Substantia nigra (tissue), 51 donors: ENCODE measurements at places on chromosomes 11 and 22.

GRCh38 chr11:7846003-7846402 lies 49.3 kb upstream of the OR5P2 start:
- DNase-seq: no peak

DNA sequence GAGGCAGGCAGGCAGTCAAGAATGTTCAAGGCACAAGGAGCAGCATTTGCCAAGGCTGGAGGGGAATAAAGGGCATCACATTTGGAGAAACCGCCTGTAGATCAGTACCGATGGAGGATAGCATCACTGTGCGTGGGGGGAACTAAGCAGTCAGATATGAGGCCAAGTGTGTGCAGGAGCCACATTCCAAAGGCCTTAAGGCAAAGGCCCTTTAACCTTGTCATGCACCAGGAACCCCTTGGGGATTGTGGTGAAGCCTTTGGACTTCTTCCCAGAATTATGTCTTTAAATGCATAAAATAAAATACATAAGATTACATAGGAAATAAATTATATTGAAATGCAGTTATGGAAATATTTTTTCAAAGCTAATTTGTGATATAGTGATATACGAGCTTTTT lies 532.1 kb downstream of the BUD13 start:
- DNase-seq: no peak

DNA sequence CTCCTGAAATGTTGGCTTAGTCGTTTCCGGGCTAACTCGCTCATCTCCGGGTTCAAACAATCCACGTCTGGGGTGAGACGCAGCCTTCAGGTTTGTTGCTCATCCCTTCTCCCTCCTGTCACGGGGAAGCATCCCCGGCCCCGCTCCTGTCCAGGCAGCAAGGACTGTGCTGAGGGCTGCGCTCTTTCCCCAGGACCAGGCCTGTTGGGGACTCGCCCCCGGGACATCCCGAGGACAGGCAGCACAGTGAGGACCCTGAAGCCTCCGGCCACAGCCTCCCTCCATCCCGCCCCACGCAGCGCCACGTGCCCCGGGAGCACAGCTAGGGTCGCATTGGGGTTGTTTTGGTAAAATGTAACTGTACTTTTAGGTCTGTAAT lies 252.0 kb downstream of the BRD1 start:
- no peak for DNase-seq

DNA sequence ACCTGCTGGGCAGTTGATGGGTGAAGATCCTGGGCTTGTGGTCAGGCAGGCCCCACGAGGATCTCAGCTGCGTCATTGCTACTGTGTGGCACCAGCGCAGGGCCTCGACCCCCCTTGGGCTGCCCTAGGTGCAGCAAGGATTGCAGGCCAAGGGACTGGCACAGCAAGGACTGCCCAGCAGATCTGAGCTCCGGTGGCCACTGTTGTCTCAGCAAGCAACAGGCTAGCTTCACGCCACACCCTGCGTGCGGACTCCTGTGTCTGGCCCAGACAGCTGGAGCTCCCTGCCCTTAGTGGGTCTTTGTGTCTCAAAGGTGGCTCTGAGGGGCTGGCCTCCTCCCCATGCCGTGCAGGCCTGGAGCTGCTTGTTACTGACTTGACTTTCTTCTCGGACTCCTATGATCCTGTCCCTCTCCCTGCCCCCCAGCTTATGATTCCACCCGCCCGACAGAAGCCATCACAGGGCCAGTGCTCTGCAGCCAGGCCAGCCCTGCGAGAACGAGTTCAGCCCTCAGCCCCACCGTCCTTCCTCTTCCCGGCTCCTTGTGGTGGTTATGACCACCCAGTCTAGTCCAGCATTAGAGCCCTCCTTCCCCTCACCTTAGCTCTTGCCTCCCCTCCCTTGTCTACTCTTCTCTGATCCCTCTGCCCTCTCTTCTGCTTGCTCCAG lies 295.6 kb downstream of the TBC1D22A start:
- no peak for DNase-seq

DNA sequence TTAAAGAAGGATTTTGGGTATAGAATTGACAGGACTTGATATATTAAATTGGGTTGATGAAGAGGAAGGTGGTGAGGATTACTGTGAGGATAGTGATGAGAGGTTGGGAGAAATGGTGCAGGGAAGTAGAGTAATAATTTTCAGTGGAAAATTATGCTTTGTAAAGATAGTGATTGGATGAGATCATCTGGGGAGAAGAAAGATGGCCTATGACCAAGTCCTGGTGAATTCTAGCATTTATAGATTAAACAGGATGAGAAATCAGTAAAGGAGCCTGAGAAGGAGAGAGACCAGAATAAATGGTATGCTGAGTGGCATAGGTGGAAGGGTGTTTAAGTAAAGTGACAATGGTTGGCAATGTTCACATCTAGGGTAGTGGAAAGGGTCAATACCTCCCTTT lies 15.0 kb downstream of the IPO7 start:
- no peak for DNase-seq

GRCh38 chr22:35231585-35232084 lies 25.7 kb upstream of the HMGXB4 start:
- no peak for DNase-seq
